ENCODE measurements at places on chromosomes 7 and 10.

DNA sequence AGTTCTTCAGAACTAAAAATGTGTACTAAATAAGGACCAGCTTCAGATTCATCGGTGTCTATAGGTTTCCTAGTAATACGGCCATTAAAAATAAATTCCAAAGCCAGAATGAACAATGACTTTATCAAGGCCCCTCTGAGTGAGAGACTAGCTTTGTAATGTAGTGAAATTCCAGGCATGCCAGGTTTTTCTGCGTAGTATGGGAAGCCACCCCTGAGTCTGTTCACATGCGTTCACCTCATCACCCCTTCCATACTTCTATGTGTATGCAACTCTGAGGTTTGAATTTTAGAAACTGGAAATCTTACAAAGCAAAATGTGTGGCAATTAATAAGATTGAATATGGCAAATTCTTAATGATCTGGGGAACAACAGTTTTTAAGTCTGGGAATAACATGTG is 24.5 kb downstream of the RNF32 start:
- DNase-seq, result no peak

- DNase-seq, result no peak
These were observed 27.0 kb downstream of the WBP1L start for GRCh38 chr10:102770792-102771191.

DNA sequence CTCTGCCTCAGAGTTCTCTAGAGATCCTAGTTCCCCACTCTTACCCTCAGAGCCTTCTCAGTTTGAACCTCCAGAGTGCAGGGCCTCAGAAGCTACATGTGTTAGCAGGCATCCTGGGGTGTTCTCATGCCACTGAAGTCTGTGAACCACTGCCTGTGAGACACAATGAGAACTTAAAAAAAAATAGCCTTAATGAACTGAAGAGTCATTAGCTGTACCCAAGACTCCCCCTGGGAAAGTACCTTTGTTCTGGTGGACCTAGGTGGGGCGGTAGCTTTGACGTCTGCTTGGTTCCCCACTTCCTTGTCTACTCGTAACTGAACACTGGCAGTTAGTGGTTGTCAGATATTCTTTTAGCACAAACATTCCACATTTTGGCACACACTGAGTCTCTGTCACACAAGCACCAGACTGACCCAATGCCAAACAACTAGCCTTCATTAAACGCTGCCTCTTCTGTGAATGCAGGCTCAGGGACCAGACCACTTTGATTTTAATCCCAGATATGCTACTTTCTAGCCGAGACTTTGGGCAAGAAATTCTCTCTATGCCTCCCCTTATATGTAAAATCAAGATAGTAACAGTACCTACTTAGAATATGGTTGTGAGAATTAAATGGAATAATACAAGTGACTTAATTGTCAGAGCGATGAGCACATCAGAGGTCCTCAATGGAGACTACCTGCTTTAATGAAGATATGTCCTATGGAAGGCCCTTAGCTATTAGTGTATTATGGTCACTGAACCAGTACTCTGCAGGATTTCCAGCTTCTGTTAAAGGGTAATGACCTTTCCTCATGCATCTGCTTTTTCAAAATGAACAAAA is 75.3 kb upstream of the CC2D2B start:
- DNase-seq, result peak; percentile 88

GRCh38 chr7:22730921-22731654 is 4.1 kb downstream of the IL6 start:
- peak; percentile 29 for DNase-seq

DNA sequence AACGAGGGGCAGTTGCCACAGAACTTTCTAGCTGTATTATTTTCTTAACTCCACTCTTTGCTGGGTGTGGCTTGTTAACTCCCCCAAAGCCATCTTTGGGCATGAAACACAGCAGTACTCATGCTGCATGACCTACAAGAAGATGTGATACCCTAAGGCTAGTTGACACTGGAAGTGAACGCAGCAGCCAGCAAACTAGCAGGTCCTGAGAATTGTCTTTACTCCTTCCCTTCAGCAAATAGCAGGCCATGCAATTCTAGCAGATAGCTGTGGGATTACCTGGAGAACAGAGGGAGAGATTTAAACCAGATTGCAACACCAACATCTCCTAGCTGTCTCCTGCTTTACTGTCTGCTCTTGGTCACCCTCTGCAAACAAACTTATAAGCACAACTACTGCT is 688.0 kb upstream of the ZWINT start:
- no peak for DNase-seq

All from activated CD4-positive, alpha-beta T cell treated with anti-CD3 and anti-CD28 coated beads, Interleukin-2, Interleukin-6, amounts not matched to agents 100 ng/mL and 50 ng/mL, durations not matched to agents 16 hours and 8 hours (primary cell).